ENCODE measurements at places on chromosomes 1 and 21.

GRCh38 chr1:246792603-246793002, 68.4 kb downstream of the SCCPDH start:
- no peak for DNase-seq

GRCh38 chr21:38784458-38785266, 21.1 kb upstream of the ETS2 start:
- DNase-seq = no peak

GRCh38 chr1:18205319-18205718, 97.7 kb downstream of the IGSF21 start:
- DNase-seq = no peak

GRCh38 chr1:31701091-31701736, 2.6 kb downstream of the COL16A1 start:
- peak; percentile 94 for DNase-seq

DNA sequence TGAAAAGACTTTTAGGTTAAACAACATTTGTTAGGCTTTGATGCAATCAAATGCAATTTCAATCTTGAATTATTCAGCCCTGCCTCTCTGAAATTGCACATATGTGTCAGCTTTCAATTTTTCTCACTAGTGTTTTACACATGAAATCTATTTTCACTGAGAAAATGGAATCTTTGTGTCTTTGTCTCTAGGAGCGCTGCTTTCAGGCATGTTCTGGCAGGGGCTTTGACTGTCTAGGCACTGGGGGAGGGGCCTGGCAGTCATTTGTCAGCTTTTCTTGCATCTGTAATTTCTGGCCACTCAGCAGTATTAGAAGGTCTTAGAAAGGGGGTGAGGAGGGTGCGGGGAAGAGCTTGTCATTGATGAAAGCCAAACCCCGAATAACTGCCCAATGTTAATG, 264.4 kb downstream of the PTPRC start:
- no peak for DNase-seq

DNA sequence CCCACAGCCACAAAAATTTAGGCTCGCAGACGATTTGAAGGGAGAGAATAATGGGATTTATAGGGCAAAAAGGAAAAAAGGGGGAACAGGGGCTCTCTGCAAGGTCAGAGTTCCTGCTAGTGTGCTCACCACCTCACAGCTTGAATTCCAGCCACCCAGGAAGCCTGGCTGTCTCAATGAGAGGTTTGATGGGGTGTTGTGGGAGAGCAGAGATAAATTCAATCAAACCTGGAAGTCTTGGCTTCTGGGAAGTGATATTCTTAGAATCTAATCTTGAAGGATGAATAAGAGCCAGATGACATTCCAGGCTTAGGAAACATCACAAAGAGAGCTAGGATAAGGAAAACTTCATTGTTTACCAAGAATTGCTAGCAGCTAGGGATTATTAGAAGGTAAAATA, 47.4 kb upstream of the C21orf91 start:
- DNase-seq = no peak

GRCh38 chr21:34919406-34919805, 129.7 kb downstream of the RUNX1 start:
- no peak for DNase-seq

GRCh38 chr1:212141404-212141803, 105.9 kb downstream of the DTL start:
- DNase-seq = no peak

DNA sequence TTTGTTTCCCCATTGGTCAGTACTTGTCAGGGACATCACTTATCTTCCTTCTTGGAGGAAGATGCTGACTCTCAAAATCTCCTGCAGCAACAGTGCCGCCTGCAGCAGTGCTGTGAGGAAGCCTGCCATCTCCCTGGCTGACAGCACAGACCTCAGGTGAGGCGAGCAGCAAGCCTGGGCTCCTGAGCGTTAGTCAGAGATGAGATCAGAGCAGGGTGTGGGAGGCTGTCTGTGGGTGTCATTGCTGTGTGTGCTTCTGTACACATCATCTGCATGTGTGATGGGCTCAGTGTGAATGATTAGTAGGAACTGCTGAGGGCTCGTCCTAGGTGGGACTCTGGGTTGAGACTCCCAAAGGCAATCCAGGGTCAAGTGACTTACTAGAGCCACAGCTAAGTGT, 6.1 kb downstream of the STRIP1 start:
- DNase-seq = peak; percentile 66

GRCh38 chr1:110412576-110412975, 5.1 kb upstream of the LAMTOR5 start:
- peak; percentile 76 for DNase-seq

- DNase-seq = no peak
Measured at GRCh38 chr1:184532199-184532598, 145.4 kb downstream of the C1orf21 start.

GRCh38 chr1:156639601-156640101, 2.3 kb upstream of the BCAN start:
- peak; percentile 45 for DNase-seq

GRCh38 chr1:47913225-47913823, 83.9 kb downstream of the TRABD2B start:
- no peak for DNase-seq

- peak; percentile 10 for DNase-seq
Measured at GRCh38 chr1:15525050-15526020, 1.3 kb upstream of the DNAJC16 start.

Data from kidney tubule cell (primary cell).